ENCODE measurements at places on chromosomes 1 and 21.

- no peak for DNase-seq
Measured at GRCh38 chr1:196774175-196774574, 465 bp upstream of the CFHR3 start.

- no peak for DNase-seq
Measured at GRCh38 chr1:157495285-157495684, 57.0 kb downstream of the FCRL5 start.

DNA sequence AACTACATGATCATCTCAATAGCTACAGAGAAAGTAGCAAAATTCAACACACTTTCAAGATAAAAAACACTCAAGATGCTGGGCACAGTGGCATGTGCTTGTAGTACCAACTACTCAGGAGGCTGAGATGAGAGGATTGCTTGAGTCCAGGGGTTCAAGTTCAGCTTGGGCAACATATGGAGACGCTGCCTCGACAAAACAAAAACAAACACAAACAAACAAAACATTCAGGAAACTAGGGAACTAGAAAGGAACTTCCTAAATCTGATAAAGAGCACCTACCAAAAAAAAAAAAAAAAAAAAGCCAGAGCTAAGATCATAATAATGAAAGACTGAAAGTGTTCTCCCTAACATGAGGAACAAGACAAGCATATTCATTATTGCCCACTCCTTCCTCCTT, 22.8 kb upstream of the RNF186 start:
- DNase-seq: no peak

GRCh38 chr21:32702702-32703101, 25.1 kb downstream of the SYNJ1 start:
- no peak for DNase-seq

- DNase-seq: no peak
Measured at GRCh38 chr1:219771080-219771479, 157.3 kb downstream of the SLC30A10 start.

- DNase-seq: peak; percentile 46
Measured at GRCh38 chr1:185317886-185318310, 855 bp upstream of the IVNS1ABP start.

DNA sequence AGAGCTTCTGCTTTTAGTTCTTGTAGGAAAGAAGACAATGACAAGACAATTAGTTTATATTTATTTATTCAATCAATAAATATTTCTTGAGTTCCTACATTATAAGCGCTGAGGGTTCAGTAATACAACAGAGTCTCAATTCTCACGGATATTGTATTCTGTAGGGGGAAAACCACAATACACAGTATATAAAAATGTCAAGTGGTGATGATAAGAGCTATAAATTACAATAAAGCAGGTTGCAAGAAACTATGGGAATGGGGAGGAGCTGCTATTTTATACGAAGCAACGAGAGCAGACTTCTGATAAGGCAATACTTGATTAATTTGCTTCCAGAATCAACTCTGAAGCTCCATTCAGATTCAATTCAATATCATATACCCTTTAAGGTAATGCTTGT, 10.6 kb upstream of the XCL1 start:
- no peak for DNase-seq

GRCh38 chr1:53130598-53130877, 11.9 kb downstream of the SLC1A7 start:
- DNase-seq: no peak

DNA sequence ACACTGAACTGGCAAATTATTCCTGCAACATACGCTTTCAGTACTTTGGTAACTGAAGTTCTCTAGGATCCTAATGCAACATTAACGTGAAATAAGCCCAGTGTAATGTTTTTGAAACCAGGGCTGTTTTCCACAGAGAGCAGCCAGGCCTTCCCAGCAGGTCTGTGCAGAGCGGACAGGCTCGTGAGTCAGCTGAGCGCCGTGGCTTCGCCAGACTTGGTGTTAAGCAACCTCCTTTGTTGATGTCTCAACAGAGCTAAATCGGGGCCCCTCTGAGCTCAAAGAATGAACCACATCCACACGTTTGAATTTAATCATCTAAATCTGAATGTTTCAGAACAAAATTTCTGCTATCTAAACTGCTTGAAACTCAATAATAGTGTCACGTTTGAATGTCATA, 181.8 kb upstream of the FMN2 start:
- DNase-seq: no peak

- no peak for DNase-seq
Measured at GRCh38 chr1:188244681-188245080, 1415.9 kb downstream of the PLA2G4A start.

GRCh38 chr1:186511761-186512637, 51.1 kb upstream of the PDC start:
- no peak for DNase-seq

GRCh38 chr1:212622906-212623305, 14.3 kb downstream of the ATF3 start:
- DNase-seq: no peak

- DNase-seq: no peak
Measured at GRCh38 chr1:6891781-6892579, 106.7 kb downstream of the CAMTA1 start.

- no peak for DNase-seq
Measured at GRCh38 chr1:155527677-155528076, 34.9 kb downstream of the ASH1L start.

DNA sequence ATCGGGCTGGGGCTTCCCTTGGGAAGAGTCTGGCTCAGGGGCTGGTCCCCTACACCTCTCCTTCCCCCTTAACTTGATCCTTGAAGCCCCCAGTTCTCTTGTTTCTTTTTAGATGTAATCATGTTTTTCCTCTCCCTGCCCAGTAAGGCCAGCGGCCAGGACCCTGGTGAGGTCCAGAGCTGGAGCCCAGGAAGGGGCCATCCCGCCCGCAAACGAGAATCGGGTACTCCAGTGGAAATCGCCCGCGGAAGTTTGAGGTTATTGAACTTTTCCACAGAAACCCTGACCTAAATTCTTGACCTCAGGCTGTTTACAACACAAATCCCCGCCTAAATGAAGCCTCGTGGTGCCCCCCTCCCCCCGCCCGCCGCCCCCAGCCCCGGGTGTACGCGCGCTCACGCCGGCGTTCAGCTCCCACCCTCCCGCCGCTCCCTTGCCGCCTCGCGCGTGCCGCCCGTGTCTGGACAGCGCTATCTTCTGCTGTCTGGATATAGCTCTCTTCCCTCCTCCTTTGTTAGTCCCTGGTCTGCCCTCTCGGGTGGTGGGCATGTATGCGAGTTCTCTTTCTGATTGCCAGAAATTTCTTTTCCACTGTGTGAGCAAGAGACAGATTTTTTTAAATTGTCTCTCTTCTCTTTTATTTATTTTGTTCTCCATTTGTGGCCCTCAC, 165.9 kb upstream of the CACNA1E start:
- peak; percentile 24 for DNase-seq

GRCh38 chr1:47478090-47478489, 40.2 kb downstream of the FOXD2 start:
- DNase-seq: no peak

DNA sequence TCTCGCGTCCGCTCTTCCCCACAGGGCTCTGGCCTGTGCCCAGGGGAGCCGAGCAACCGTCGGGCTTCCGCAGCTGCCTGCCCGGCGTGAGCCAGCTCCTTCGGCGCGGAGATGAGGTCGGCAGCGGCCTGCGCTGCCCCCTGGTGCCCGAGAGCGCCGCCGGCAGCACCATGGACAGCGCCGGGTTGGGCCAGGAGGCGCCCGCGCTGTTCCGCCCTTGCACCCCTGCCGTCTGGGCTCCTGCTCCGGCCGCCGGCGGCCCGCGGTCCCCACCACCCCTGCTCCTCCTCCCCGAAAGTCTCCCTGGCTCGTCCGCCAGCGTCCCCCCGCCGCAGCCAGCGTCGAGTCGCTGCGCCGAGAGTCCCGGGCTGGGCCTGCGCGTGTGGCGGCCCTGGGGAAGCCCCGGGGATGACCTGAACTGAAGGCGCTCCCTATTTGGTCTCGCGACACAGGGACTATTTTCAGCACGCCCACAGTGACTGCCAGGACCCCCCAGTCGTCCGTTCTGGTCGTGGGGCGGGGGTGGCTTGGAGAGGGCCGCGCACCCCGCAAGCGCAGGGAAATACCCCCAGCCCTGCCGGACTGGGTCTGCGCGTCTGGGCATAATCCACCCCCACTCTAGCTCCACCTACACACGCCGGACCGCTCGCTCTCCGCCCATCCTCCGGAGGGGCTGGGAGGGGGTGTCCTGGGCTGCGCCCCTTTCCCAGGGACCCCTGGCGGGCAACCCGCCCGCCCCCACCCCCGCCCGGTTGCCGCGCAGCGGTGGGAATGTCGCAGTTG, 1.3 kb downstream of the HES3 start:
- DNase-seq: peak; percentile 74

All from NCI-H524 (cell line).